ENCODE measurements at places on chromosomes 13 and 19.

GRCh38 chr19:32480321-32480720 lies 74.8 kb downstream of the DPY19L3 start:
- no peak for DNase-seq

- no peak for DNase-seq
These were observed 63.9 kb downstream of the LATS2 start for GRCh38 chr13:20997301-20998161.

GRCh38 chr19:14985133-14985532 lies 5.5 kb upstream of the SLC1A6 start:
- no peak for DNase-seq

DNA sequence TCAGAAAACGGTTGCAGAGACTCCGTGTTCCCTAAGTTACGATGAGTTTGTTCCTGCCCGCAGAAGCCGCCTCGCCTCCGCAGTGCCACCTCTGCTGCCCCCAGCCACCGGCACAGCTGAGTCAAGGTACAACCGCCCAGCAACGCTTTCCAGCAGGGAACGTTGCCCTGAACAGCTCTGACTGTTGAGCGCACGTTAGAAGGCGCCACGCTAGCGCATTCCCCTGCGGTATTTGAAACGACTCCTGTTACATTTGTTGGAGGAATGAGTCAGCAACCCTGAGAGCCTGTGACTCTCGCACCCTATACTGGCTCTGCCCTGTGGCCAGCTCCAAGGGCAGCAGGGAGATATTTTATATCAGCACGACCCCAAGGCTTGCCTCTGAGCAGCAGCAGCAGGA lies 302.8 kb downstream of the TEX29 start:
- no peak for DNase-seq

DNA sequence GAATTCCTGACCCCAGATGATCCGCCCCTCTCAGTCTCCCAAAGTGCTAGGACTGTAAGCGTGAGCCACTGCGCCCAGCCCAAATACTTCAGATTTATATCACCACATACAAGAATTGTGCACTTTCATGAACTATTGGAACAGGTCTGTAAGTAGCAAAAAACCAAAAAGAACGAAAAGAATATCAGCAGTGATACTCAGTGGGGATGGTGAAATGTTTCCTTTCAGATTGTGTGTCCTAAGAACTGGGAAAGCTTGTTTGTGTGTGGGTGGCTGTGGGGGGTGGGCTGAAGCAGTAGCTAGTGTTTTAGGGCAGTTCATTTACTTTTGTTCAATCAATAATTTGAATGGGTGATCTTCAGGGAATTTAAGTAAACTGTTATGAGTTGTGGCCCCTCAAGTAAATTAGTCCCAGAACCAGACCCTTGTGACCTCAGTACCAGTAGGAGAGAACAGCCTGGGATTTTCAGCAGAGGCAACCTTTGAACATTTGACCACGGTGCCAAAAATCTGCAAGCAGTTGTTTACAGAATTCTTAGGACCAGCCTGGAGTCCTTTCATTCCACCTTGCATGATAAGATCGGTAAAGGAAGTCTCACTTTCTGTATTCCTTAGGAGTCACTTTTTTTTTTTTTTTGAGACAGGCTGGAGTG lies 106.6 kb downstream of the LRCH1 start:
- no peak for DNase-seq

- no peak for DNase-seq
These were observed 47.5 kb downstream of the WASF3 start for GRCh38 chr13:26604784-26605545.

- no peak for DNase-seq
These were observed 10.7 kb downstream of the ANO8 start for GRCh38 chr19:17323964-17324332.

GRCh38 chr19:16889366-16889882 lies 625 bp downstream of the F2RL3 start:
- no peak for DNase-seq

- DNase-seq: no peak
These were observed 135.0 kb downstream of the DLEU7 start for GRCh38 chr13:50708461-50708860.

- DNase-seq: no peak
These were observed 187.1 kb downstream of the TDRD3 start for GRCh38 chr13:60583911-60584753.

GRCh38 chr19:1468821-1469254 lies 10.2 kb downstream of the C19orf25 start:
- no peak for DNase-seq

DNA sequence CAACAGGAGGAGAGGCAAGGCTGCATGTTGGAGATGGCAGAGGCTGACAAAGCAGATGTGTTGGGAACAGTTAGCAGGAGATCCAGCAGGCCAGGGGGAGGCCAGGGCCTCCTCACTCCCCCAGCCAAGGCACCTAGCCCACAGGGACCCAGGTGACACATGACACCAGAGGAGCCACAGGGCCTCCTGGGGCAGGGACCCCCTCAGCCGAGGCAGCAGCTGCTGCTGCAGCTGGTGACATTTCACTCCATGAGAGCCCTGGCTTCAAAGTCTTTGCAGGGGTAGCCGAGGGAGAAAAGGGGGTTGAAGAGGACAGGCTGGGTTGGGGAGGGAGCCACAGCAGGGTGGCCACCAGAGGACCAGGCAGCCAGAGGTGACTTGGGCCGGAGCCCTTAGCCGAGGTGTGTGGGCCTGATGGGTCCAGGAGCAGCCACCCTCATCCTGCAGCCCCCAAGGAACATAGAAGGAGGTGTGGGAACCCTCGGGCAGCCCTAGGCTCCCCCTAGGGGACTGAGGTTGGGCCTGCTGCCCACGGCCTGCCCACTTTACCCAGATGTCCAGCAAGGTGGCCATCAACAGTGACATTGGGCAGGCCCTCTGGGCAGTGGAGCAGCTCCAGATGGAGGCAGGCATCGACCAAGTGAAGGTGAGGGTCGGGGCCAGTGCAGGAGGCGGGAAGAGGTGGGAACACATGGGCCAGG lies at the start of gene GNG14:
Gene GNG14 (plus strand): TSS at position 503 of the 701 bp plus-strand sequence. CDS start 51 bp downstream, at position 554.
- DNase-seq: no peak

- no peak for DNase-seq
These were observed 101.4 kb downstream of the STK24 start for GRCh38 chr13:98475522-98475921.

- no peak for DNase-seq
These were observed 18.4 kb upstream of the MYCBP2 start for GRCh38 chr13:77345150-77345780.

GRCh38 chr19:29715701-29716581 lies 880 bp upstream of the C19orf12 start:
- DNase-seq: no peak

GRCh38 chr19:34041925-34042521 lies 130.3 kb upstream of the LSM14A start:
- DNase-seq: peak; percentile 37

DNA sequence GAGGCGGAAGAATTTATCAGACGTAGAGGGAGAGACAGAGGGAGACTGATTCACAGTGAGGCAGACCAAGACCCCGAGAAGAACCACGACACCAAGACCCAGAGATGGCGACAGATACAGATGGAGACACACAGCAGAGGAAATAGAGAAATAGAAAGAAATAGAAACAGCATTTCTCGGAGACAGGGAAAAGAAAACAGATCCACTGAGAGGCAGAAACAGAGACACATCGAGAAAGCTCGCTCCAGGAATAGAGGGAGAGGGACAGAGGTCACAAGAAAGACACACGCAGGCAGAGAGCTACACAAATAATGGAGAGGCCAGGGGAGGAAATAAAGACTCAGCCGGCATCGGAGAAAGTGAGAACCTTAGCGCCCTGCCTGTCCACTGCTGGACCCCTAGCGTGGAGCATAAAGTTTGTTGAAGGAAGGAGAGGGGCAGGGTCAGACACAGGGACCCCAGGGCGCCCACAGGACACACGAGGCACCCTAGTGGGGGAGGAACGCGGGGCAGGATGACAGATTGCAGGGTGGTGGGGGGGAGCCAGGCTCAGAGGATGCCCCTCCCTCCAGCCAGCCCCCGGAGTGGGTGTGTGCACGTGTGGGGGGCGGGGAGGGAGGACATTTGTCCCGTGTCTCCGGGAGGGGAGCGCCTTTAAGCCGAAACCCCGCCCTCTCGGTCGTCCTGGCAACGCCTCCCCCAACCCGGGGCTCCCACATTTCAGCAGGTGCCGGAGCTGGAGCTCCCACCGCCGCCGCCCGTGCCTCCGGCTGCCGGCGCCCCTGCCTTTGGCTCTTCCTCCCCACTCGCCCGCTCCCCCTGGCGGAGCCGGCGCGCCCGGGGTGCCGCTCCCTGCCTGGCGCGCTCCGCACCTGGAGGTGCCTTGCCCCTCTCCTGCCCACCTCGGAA lies at the start of gene PRKCG:
Gene PRKCG (plus strand): TSS at position 716 of the 909 bp plus-strand sequence. CDS start 298 bp downstream, outside the sequence.
- no peak for DNase-seq

- DNase-seq: no peak
These were observed 1255.9 kb upstream of the MIR17HG start for GRCh38 chr13:90091611-90092010.

- no peak for DNase-seq
These were observed 4.6 kb downstream of the RBM26 start for GRCh38 chr13:79401259-79402070.

DNA sequence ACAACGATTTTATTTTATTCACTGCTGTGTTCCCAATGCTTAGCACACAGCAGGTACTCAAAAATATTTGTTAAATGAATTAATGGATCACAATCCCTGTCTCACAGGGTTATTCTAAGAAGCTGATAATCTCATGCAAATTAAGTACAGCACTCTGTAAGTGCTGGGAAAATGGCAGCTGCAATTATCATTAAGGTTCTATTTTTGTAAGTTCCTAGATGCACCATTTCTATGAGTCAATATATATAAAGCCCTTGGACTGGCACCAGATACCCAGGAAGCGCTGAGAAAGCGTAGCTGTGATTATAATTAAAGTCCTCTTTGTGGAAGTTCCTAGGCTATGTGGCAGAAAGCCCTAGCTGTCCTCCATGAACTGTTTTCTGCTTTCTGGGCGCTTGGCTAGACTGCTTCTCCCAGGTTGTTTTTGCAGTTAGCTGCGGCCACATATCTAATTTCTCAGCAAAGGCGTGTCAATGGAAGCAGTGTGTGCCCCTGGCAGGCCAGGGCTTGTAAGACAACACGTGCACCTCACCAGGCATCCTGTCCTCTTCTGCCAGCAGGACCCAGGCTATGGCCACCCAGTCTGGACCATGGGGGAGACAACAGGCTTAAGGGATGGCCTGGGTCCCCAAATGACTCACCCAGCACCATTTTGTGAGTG lies 5.2 kb upstream of the SRRM5 start:
- DNase-seq: no peak

DNA sequence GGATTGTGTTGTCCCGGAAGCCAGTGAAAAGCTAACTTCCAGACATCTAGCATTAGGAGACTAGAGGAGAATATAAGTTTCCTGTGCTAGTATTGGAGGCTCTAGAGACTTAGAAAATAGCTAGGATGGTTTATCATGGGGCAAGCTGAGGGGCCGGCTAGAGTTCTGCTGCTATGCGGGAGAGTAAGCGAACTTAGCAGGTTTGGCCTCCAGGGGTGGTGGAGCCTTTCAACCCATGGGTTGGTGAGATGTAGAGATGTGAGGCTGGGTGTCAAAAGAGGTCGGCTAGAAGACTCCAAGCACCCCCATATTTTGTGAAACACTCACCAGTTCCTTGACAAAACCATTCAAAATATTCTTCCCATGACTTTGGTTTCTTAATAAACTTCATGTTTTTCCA lies 4.4 kb downstream of the SULT2A1 start:
- no peak for DNase-seq

- DNase-seq: no peak
These were observed 7.0 kb upstream of the LSM14A start for GRCh38 chr19:34165295-34165738.

DNA sequence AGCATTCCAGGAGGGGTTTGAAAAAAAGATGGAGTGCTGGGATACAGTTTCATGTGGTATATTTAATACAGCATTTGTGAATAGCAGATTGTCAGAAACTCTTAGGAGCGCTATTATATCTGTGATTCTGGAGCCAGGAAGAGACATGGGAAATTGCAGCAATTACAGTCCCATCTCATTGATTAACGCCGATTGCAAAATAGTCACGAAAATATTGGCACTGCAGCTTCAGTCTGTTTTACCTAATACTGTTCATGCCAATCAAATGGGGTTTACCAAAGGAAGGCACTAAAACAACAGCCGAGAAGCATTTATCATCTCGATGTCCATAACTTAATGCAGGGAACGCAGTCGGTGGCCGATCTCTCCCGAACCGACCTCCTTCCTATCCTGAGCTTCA lies 295.8 kb downstream of the TEX29 start:
- no peak for DNase-seq

DNA sequence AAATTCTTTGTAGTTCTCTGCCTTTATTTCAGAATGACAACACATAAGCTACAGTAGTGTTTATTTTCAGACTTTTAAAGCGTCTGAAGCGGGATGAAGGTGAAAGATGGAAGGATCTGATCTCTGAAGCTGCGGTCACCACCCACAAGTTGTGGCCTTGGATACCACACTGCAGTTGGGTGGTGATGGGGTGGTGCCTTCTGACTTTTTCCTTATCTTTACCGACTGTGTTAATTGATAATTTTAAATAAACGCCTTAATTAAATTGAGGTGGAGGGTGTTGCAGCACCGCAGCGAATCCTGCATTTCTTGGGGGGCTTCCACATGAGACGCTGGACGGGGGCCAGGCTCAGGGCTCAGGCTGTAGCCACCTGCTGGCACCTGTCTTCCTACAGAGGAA lies 1.3 kb downstream of the TFDP1 start:
- no peak for DNase-seq

GRCh38 chr19:49326165-49326704 lies 1.2 kb upstream of the SLC6A16 start:
- DNase-seq: no peak

GRCh38 chr19:17946965-17947784 lies 14.4 kb downstream of the CCDC124 start:
- DNase-seq: peak; percentile 12

DNA sequence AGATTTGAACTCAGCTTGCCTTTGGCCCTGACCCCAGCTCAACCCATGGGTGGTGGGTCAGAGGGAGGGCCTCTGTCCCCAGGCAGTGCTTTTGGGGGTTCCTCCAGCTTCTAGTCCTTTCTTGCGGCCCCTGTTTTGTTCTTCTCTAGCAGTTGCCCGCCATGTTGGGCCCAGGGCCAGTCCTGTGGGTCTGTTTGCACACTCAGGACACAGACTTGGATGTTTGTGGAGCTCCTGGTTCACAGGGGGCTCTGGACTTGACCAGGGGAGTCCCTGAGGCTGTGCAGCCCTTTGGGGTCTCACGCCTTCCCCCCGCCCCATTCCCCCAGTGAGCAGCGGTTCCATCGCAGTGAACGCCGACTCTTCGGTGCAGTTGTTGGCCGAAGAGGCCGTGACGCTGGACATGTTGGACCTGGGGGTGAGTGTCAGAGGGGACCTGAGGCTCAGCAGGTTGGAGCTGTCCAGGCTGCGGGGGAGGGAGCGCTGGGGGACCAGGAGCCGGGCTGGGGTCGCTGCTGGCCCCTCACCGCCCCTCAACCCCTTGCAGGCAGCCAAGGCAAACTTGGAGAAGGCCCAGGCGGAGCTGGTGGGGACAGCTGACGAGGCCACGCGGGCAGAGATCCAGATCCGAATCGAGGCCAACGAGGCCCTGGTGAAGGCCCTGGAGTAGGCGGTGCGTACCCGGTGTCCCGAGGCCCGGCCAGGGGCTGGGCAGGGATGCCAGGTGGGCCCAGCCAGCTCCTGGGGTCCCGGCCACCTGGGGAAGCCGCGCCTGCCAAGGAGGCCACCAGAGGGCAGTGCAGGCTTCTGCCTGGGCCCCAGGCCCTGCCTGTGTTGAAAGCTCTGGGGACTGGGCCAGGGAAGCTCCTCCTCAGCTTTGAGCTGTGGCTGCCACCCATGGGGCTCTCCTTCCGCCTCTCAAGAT lies 2.5 kb downstream of the ATP5F1D start:
- peak; percentile 81 for DNase-seq

- no peak for DNase-seq
These were observed at the start of gene NTN5 for GRCh38 chr19:48672994-48673393. Gene NTN5, minus strand, starts transcription at chr19:48673017. Its CDS starts 2,031 bp downstream, at chr19:48670986.

GRCh38 chr19:16376649-16377048 lies 52.0 kb downstream of the KLF2 start:
- DNase-seq: no peak
